NCI-H146 (cell line): ENCODE measurements at places on chromosomes 7 and 10.

- DNase-seq = no peak
Observed at GRCh38 chr7:93212881-93213280, 13.4 kb downstream of the HEPACAM2 start.

DNA sequence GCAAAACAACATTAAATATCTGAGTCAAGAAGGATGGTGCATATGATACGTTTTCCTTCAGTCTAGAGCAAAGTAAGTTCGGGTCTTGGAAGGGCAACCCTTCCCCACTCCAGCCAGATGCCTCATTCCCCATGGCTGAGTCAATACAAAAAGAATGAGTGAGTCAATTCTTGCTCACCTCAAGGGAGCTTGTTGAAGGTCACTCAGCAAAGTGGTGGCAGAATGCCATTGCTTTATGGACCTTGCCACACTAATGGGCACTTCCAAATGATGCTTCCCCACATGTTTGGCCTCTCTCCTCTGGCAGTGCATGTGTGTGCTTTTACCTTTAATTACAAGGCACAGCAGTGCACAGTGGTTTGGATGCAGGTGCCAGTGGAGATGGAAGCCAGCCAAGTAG is 296.5 kb downstream of the SORCS3 start:
- DNase-seq = peak; percentile 22

DNA sequence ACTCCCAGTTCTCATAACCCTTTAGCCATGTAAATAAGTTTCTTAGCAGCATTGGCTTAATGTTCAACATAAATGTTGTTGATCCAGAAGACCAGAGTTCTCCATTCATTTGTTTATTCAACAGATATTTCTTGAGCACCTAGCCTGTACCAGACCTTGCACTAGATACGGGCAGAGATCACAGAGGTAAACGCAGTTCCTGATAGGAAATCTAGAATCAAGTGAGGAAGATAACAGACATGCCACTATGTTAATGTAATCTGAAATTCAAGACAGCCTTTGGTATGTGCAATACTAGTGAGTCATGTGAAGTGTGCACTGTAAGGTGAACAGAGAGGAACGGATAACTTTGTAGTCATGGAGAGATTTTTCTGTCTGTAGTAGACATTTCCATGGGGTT is 3.0 kb downstream of the BUB3 start:
- DNase-seq = no peak

DNA sequence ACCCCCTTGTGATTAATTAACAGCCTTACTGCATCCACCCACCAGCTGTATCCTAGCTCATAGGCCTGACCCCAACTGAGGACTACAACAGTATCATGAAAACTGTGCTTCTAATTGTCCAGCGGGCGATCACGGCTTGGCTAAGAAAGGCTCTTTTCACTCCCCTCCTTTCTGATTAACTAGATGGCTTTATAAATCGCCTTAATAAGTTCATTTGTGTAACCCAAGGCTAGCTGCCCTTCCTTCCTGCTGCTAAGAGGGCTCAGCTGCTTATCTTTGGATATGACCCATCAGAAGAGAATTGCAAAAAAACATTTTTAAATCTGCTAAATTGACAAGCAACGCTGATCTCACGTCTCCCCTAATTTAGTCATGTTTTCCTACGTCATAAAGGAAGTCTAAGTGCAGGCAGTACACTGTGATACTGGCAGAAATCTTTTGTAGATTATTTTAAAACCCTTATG is 163.0 kb upstream of the LAMB4 start:
- DNase-seq = peak; percentile 39

GRCh38 chr10:99484626-99485581 is 47.8 kb upstream of the NKX2-3 start:
- no peak for DNase-seq

DNA sequence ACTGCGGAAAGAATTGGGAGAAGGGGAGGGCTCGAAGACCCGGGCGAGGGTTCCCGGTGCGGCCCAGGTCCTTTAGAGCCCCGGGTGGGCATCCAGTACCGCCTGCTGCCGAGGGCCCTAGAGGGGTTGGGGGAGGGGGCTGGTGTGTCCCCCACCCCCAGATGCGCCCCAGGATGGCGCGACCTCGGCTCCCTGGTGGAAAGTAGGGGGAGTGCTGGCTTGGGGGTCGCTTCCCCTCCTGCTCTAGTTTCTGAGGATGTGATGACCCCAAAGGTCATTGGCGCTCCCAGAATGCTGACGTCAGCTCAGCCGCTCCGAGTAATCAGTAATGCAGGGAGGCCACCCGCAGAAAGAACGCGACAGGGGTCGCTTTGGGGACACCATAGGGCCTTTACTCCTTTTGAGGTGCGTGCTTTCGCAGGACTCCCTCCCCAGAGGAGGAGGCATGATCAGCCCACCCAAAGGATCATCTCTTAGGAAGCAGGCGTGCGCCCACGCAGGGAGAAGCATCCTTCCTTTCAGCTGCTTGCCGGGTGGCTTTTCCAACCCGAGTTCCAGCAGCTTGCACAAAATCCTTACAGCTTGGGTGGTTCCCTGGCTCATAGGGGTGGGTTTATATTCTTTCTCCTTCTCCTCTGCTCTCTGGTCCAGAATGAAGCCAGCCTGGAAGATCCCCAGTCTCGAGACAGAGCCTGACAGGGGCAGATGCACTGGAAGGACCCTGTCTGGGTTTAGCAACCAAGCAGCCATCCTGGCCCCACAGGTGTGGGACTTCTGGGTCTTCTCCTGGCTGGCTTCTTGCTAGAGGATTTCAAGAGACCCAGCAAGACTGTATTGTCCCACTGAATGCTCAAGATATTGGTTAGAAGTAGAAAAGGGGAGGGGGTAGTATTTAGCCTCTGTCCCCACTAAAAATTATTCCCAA is 1.3 kb upstream of the PRKAG2 start:
- DNase-seq = no peak

DNA sequence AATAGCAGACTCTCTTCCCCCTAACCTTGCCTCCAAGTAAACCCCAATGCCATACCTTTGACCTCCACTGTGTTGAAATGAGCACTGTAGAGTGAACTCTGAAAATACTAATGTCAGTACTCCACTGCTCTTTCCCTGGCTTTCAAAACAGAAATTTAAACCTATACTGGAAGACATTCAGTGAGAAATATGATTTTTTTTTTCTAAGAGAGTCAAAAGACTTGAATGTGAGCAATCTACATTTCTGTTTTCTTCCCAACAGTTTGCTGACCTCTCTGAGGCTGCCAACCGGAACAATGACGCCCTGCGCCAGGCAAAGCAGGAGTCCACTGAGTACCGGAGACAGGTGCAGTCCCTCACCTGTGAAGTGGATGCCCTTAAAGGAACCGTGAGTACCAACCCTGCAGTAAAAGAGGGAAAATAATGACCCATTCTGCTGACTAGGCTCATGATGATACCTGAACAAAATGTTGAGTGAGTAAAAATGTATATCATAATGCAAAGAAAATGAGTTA is 6.4 kb downstream of the VIM start:
- DNase-seq = no peak

- no peak for DNase-seq
Observed at GRCh38 chr10:99318475-99318874, 10.7 kb upstream of the CNNM1 start.

GRCh38 chr10:25614652-25615051 is 319.4 kb upstream of the MYO3A start:
- no peak for DNase-seq

- DNase-seq = no peak
Observed at GRCh38 chr10:29667191-29667590, 32.4 kb upstream of the SVIL start.

DNA sequence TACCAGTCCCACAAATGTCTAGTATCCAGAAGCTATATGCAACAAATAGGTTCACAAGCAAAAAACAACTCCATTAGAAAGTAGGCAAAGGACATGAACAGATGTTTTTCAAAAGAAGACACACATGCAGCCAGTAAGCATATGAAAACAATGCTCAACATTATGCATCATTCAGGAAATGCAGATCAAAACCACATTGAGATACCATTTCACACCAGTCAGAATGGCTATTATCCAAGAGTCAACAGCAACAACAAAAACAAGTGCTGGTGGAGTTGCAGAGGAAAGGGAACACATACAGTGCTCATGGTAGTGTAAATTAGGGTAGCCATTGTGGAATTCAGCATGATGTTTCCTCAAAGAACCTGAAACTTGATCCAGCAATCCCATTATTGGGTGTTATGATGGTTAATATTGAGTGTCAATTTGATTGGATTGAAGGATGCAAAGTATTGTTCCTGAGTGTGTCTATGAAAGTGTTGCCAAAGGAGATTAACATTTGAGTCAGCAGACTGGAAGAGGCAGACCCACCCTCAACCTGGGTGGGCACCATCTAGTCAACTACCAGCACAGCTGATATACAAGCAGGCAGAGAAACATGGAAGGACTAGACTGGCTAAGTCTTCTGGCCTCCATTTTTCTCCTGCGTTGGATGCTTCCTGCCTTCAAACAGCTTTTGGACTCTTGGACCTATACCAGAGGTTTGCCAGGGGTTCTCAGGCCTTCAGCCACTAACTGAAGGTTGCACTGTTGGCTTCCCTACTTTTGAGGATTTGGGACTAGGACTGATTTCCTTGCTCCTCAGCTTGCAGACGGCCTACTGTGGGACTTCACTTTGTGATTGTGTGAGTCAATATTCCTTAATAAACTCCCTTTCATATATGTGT is 218.4 kb upstream of the SEMA3D start:
- DNase-seq = no peak

DNA sequence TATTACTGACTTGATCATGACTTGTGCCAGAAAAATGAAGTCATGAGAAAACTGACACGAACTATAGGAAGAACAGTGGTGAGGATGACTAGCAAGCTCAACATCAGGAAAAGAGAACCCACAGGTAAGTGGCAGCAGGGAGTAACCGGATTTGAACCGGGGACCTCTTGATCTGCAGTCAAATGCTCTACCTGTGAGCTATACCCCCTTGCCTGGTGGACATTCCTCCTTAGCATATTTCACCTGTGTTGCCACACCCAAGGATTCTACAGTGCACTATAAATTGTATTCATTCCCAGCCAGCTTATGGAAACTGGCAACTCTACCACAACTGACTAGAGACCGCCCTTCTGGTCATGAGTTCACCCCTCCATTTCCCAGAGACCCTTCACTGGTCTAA is 97.5 kb upstream of the ZNF746 start:
- DNase-seq = no peak

DNA sequence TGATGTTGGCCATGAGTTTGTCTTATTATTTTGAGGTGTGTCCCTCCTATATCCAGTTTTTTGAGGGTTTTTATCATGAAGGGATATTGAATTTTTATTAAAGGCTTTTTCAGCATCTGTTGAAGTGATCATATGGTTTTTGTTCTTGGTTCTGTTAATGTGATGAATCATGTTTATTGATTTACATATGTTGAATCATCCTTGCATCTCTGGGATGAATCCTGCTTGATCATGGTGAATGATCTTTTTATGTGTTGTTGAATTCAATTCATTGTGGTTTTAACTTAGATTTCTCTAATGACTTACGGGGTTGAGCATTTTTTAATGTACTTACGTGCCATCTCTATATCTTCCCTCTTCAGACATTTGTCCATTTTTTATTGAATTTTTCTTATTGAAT is 22.9 kb downstream of the DLD start:
- DNase-seq = no peak

DNA sequence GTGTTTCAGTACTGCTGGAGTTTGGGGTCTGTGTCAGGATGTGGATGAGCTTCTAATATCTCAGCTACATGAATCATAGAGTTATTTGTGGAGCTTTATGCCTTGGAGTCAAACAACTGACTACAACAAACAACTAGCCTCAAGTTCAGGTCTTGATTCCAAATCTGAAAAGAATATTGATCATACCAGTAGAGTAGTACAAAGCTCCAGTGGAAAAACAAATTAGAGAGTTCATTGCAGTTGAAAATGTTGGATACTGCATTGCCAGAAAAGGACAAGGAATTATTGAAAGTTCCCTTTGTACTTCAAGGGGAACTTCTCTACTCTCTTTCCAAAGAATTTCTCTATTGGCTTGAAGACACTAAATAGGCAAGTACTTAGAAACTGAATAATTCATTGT is 117.6 kb upstream of the CTTNBP2 start:
- no peak for DNase-seq

DNA sequence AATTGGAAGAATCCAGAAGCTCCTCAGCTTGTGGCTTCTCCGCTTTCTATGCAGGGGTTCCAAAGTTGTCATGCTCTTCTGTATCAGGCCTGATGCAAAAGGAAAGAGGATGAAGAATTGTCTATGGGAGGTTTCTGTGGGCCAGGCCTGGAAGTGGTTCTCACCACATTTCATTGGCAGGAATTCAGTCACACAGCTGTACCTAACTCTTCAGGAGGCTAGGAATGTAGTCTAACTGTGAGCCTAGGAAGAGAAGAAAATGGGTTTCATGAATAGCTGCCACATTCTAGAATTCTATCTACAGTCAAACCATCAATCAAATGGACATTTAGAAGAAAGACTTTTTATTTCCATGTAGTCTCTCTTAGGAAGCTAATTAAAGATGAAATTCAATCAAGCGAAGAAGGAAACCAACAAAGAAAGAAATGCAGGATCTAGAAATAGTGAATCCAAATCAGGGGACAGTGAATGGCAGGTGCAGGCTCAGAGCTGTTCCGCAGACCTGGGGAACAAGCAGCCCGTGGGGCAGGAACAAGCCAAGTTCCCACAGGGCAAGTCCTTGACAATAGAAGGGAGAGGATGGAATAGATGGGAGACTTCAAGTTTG is 25.4 kb upstream of the USP6NL start:
- no peak for DNase-seq

GRCh38 chr10:37488792-37489657 is 363.6 kb downstream of the ANKRD30A start:
- no peak for DNase-seq

- no peak for DNase-seq
Observed at GRCh38 chr7:39493934-39494333, 72.3 kb upstream of the YAE1 start.

- DNase-seq = peak; percentile 91
Observed at GRCh38 chr10:77160679-77161078, 476.9 kb downstream of the KCNMA1 start.

DNA sequence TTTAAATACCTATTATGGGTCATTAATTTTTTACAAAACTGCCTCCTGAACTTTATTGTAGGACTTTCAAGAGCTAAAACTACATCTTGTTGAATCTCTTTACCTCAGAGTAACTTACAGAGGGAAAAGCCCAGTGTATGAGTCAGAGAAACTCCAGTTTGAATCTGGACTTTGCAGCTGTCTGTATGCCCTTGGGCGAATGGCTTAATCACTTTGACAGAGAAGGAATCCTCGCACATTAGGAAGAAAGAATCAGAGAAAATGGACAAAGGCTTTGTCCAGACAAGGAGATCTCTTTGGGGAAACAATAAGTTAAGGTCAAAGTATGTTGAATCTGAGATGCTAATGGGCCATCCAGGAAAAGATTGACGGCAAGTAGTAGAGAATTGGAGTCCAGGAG is 484.2 kb upstream of the CELF2 start:
- DNase-seq = no peak

GRCh38 chr10:124547647-124548168 is 86.1 kb downstream of the LHPP start:
- no peak for DNase-seq
